ENCODE measurements at places on chromosomes 4 and X. TPM values are rescaled to one million over a fixed set of nuclear protein-coding genes. Genes with fewer than 3 reads are reported as not detected.

GRCh38 chr4:159937595-159937994, 834.7 kb downstream of the RAPGEF2 start:
- DNase-seq, result no peak
- no peaks in the 10 kb centered on the region for H3K4me1 ChIP-seq
- no peak overlapping the region for H3K4me3 ChIP-seq
- H3K27me3 ChIP-seq, result no peaks in the 10 kb centered on the region
- no peak overlapping the region for H3K27ac ChIP-seq

The H2AZ1 gene
- total RNA-seq, result 183 TPM

The PRRG3 gene
- total RNA-seq, result 0.04 TPM

The DOCK11 gene
- total RNA-seq, result 2.3 TPM

The FAM236B gene
- total RNA-seq, result not detected

Measured in gastrocnemius medialis (tissue), 4 donors.